Activated T-helper 17 cell treated with anti-CD3 and anti-CD28 coated beads, Interleukin-2, amount 50 U/mL, for 72 hours (primary cell): ENCODE measurements at places on chromosomes 5 and 9. TPM values are rescaled to one million over a fixed set of nuclear protein-coding genes. Genes with fewer than 3 reads are reported as not detected.

ESM1 gene
- total RNA-seq: 1.6 TPM

- peak; percentile 85 for ATAC-seq
Observed at GRCh38 chr9:100216178-100216787, 117.2 kb downstream of the INVS start.

GRCh38 chr9:110545705-110546104 lies 33.8 kb downstream of the SVEP1 start:
- ATAC-seq: no peak

- no peak for ATAC-seq
Observed at GRCh38 chr5:11443831-11444230, 460.4 kb downstream of the CTNND2 start.

DNA sequence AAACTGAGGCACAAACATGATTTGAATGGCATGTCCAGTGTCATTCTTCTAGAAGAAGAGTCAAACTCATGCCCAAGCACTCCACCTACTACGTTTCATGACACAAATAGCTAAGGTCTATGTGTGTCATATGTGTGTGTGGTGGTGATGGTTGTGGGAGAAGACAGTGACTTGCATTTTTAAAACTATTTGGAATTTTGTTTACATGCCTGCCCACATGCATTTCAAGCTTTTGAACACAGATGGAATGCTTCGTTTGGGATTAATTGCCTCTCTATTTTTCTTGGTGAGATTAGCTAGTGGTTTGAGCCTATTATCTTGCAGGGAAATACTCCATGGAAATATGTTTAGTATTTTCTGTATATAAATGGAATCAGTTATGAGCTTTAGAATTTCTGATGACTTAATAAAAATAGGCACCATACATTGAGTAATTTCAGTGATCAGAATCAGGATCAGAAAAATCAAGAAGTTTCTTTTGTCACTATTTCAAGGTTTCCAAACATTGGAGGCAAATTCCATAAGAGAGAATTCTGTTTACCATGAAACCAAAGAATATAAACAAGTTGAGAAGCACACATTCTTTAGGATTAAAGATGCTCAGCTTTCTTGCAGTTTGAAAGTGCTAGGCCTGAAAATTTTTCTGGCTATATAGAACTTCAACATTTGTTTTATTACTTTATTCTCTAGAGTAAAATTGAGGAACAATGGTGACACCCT lies 260.3 kb upstream of the SEMA6A start:
- no peak for ATAC-seq

- ATAC-seq: no peak
Observed at GRCh38 chr5:172769616-172770373, 1.2 kb downstream of the DUSP1 start.

DNA sequence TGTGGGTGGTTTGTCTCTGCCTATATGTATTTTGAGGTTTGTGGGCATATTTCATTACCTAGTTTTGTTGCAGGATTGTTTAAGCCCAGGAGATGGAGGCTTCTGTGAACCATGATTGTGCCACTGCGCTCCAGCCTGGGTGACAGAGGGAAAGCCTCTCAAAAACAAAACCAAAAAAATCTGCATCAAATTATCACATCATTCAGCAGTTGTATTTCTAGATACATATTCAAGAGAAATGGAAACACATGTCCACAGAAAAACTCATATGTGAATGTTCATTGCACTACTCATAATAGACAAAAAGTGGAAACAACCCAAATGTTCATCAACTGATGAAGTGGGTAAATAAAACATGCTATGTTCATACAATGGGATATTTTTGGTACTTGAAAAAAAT lies 29.9 kb downstream of the HSPA4 start:
- no peak for ATAC-seq

GRCh38 chr5:35974570-35974969 lies 16.6 kb downstream of the UGT3A1 start:
- no peak for ATAC-seq
